ENCODE measurements at places on chromosomes 5 and 9.

DNA sequence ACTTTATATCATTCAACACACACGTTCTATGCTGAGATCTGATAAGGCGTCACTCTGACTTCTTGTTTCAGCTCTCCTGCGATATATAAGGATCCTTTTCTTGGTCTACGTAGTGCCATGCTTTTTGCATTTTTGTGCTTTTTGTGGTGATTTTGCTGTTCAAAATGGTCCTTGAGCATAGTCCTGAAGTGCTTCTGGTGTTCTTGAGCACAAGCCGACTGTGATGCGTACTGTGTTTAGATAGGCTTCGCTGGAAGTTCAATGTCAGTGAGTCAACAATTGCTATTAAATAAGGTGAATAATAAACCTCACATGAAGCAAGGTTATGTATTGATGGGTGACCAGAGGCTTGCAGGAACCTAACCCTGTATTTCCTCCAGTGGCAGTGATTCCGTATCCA, 46.8 kb downstream of the ACO1 start:
- no peak for DNase-seq

GRCh38 chr5:170623576-170624181, 119.9 kb downstream of the KCNIP1 start:
- DNase-seq, result no peak

DNA sequence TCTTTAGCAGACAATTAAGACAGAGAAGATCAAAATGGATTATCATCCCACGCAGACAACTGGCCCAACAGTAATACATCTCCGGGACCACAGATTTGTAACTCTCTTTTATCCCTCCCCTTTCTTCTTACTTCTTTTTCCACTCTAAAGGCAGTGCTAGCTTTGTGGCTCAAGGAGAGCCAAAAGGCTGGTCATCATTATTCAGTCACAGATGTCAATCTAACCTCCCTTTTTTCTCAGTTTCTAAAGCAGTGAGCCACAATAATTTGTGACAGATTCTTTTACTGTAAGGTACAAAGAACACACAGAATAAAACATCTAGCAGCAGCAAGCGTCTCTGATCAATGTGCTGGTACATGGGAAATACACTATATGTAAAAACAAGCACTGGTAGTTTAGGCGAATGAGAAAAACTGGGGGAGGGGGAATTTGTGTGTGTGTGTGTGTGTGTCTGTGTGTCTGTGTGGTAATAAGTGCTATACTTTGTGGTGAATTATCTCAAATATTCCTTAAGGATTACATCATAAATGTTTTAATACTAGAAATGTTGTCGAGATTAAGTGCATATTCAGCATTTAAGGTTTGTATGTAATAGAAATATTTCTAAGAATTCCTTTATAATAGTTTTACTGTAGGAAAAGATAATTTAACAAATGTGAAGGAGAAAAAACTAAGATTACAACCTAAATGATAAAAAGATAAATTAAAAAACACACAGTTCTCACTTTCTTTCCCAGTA, 140.2 kb downstream of the DENND1A start:
- no peak for DNase-seq

GRCh38 chr9:92808726-92809451, 44.3 kb upstream of the BICD2 start:
- no peak for DNase-seq

GRCh38 chr5:93092349-93093105, 488.5 kb downstream of the NR2F1-AS1 start:
- DNase-seq, result no peak

DNA sequence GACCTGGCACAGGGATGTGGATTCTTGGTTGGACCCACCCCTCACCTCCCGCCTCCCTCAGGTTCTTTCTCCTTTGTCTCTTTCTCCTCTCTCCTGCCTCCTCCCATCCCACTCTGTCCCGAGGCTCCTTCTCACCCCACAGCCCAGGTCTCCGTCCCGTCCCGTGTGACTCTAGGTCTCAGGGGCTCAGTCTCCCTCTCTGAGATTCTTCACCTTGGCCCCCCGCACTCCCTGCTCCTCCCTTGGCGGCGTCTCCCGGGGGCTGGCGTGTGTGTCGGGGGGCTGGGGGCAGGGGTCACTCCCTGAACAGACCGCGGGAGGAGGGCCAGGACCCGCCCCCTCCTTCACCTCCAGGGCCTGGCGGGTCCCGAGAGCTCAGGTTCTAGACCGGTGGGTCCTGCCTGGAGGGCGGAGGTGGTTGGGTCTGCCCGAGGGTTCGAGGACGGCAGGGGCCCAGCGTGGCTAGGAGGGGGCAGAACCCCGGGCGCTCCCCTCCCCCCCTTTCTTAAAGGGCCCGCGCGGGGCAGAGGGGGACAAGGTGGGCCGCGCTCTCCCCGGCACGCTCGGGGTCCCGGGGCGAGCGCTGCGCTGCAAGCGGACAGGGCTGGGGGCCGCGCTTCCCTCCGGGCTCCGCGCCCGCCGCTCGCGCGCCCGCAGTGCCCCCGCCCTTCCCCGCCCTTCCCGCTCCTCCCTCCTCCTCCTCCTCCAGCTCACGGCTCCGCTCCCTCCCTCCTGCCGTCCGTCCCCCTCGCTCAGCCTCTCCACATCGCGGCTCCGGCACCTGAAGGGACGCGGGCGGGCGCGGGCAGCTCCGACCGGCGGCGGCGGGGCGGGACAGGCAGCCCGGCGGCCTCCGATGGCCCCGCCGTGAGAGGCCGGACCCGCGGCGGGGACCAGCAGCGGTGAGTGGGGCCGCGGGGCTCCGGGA, at the start of gene PSD2:
Gene PSD2, plus strand, starts transcription at position 735 of the 928 bp plus-strand sequence. CDS start 13,633 bp downstream, outside the sequence.
- DNase-seq, result no peak

DNA sequence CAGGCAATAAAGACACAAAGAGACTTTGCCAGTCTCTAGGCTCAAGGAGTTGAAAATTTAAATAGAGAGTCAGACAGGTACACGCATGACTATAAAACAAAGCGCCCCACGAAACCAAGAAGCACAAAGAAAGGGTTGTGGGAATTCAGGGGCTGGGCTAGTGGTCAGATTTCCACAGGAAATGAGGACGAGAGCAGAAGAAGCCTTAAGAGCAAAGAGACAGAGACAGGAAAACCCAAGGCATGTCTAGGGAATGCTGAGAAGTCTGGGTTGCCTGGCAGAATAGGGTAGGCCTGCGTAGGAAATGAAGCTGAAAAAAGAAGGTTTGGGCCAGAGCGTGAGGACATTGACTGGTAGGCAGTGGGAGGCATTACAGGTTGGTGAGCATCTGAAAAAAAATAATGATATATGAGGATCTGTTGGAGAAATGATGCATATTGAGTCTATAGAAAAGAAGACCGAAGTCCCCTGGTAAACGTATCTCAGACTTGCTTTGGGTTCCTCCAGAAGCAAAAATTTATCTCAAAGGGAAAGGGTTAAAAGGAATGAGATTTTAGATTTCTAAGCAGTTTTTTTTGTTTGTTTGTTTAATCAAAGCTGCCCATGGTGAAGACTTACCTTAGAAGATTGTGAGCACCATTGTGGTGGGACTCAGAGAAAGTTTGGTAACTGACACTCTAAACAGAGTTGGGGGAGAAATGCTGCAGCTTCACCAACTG, 51.8 kb downstream of the SLC1A3 start:
- no peak for DNase-seq

DNA sequence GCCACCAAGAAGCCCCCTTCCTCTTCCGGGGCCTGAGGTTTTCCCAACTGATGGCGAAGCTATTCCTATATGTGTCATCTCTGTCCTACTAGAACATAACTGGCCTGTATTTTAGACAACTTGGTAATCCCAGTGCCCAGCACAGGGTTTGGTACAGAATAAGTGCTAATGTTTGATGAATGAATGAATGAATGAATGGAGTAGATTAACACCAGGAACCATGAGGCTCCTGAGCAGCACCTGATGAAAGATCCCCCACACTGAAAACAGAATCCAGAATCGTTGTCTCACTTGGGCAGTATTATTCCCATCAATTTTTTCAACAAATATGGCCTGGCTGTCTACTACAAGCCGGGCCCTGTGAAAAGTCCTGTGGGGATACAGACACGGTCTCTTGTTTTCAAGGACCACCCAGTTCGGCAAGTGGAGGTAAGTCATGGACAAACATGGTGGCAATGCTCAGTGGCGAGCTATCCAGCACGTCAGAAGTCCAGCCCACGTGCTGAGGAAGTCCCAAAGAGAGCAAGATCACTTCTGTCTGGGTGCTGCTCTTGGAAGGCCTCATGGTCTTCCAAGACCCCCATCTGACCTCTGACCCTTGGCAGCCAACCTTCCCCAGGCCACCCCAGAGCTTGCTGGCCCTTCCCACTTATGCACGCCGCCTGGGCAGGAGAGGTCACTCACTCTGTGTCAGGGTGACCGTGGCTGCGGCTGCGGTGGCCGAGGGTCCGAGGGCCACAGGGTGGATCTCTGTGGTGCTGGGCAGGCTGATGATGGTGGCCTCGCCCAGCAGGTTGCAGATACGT, 1.0 kb downstream of the NAIF1 start:
- DNase-seq, result no peak

DNA sequence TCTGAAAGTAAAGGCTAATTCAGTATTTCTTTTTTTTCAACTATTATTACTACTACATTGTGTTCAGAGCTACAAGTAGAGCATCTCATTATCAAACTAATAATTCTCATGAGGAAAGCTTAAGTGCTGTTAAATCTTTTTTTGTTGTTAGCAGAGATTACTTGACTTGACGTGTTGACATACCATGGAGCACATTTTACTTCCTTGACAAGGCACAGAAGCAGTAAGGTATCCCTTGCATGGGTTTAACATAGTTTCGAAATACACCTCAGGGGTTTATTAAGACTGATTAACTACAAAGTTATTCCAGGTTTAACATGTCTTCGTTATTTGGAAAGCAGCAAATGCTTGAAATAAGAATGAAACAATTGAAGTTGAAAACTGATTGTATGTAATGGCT, 7.0 kb downstream of the SPDL1 start:
- no peak for DNase-seq

GRCh38 chr5:1000329-1000728, 8.3 kb upstream of the NKD2 start:
- no peak for DNase-seq

DNA sequence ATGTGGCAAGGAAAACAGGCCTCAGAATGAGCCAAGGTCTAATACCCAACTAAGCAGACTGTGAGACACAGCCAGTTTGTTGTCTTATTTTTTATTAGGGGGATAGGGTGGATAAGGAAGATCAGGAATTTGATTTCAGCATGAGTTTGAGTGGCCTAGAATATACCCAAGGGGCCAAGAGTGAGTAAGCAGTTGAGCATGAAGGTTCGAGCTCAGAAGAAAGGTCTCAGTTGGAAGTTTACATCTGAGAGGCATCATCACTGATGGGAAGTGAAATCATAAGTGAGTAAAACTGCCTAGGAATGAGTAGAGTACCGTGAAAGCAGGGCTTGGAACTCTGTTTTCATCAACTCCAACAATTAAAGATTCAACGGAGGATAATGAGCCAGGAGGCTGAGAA, 12.6 kb downstream of the PSMD5 start:
- no peak for DNase-seq

GRCh38 chr5:103057208-103058130, 62.5 kb downstream of the GIN1 start:
- DNase-seq, result no peak

DNA sequence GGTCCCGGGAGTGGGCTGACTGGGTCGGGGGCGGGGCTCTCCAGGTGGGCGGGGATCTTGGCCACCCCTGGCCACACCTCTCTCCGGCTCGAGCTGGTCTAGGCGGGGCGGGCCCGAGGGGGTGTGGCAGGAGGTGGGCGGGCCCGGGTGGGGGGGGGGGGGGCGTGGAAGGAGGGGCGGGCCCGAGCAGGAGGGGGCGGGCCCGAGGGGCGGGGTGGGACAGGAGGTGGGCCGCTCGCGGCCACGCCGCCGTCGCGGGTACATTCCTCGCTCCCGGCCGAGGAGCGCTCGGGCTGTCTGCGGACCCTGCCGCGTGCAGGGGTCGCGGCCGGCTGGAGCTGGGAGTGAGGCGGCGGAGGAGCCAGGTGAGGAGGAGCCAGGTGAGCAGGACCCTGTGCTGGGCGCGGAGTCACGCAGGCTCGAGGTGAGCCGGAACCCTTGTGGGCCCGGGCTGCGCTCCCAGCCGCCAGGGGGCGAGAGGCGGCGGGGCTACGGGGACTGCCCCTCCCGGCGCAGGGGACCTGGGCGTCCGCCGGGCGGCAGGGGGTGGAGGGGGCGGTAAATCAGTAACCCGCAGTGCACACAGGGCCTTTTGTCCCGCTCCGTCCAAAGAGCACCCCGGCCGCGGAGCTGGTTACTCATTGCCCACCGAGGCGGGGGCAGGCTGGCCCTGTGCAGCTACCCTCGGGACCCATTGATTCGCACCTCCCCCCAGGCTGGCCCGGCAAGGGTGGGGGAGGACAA, at the start of gene FGFR4:
Gene FGFR4, plus strand, starts transcription at position 262 of the 744 bp plus-strand sequence. CDS start 2,688 bp downstream, outside the sequence.
- peak; percentile 3 for DNase-seq

GRCh38 chr5:3993856-3994473, 398.3 kb downstream of the IRX1 start:
- DNase-seq, result no peak

DNA sequence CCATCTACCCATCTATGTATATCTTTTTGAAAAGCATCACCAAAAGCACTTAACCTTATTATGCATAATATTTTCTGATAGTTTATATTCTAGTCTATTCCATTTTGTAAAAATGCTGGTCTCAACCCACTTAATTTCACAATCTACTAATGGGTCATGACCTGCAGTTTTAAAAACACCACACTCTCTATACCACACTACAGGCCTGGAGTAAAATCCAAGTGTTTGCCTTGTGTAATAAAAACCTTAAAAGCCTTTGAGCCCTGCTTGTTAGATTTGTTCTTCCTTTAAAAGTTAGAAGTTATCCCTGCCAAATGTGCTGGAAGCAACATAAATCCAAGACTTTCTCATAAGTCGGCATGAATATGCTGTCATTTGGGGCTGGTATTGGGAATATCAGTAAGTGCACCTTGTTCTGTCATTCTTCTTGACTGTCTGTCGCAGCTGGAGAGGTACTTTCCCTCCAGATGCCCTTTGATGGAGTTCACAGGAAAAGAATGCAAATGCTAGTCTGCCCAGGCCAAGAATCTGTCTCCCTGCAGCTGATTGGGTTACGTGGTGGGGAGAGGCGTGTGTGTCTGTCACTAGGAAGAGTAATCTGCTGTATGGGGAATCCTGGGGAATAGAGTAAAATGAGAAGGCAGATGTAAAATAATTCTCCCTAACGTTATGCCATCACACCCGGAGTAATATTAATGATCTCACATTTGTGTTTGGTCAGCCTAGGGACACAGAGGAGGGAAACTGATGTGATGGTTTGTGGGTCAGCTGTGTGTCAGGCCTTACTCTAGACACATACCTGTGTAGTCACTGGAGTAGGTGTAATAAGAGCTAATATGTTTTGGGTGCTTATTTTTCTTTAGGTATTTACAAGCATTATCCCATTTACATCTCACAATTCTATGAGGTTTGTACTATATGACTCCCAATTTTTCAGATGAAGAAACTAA, 79.4 kb downstream of the ZNF366 start:
- DNase-seq, result no peak

Data from stimulated activated CD8-positive, alpha-beta memory T cell treated with anti-CD3 and anti-CD28 coated beads, Interleukin-4, amount 100 ng/mL, for 4 hours (primary cell).